Natural killer cell treated with Interleukin-12 subunit alpha and Interleukin-12 subunit beta and Interleukin-15 and Interleukin-18, amount 100 ng/mL, for 72 hours (primary cell): ENCODE measurements at places on chromosomes 2 and 18.

- DNase-seq: no peak
Measured at GRCh38 chr18:78543201-78543725, 436.4 kb upstream of the SALL3 start.

GRCh38 chr2:159760326-159760725 is 37.7 kb downstream of the CD302 start:
- no peak for DNase-seq

DNA sequence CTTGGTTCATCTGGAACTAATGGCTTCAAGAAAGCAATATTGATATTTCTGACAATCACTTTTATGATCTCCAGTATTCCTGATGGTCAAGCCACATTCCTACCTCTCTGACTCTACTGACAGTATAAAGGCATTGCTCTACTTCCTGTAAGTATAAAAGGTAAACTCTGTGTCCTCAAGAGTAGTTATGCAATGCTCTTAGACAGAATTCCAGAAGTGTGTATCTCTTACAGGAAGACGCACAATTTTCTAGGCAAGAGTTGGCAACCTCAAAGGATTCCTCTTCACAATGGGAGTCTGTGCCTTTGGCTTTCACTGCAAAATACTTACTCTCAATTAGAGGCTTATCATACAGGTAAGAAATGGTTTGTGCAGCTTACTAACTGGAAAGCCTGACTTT is 100.1 kb downstream of the THADA start:
- DNase-seq: no peak

GRCh38 chr2:178674122-178674521 is 133.1 kb downstream of the TTN start:
- DNase-seq: no peak
